SK-N-MC (cell line): ENCODE measurements at places on chromosomes 6 and 20.

- no peak for DNase-seq
Measured at GRCh38 chr20:37764333-37764935, 70.6 kb downstream of the CTNNBL1 start.

DNA sequence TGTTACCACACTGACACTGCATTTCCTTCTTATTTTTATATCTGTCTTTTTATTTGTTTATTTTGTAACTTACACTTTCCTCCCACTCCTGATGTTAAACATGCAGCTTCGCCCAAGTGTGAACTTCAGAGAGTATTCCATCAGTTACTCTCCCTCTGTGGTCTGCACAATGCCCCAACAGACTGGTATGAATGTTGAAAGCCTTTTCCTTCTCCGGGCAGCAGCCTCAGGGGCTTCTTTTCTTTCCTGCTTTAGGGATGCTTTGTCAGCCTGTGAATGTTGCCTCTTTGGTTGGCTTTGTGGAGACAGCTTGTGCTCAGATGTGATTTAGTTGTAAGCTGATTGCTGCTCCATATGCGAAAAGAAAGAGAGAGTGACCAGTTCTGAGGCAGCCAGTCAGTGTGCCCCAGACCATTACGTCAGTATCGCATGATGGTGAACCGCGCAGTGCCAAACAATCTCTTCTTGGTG, 44.0 kb downstream of the SMPDL3A start:
- DNase-seq = no peak

- DNase-seq = no peak
Measured at GRCh38 chr6:16058201-16058928, 70.5 kb upstream of the MYLIP start.

GRCh38 chr6:88910922-88911778, 52.3 kb downstream of the RNGTT start:
- no peak for DNase-seq
